ENCODE measurements at places on chromosomes 6 and 20.

DNA sequence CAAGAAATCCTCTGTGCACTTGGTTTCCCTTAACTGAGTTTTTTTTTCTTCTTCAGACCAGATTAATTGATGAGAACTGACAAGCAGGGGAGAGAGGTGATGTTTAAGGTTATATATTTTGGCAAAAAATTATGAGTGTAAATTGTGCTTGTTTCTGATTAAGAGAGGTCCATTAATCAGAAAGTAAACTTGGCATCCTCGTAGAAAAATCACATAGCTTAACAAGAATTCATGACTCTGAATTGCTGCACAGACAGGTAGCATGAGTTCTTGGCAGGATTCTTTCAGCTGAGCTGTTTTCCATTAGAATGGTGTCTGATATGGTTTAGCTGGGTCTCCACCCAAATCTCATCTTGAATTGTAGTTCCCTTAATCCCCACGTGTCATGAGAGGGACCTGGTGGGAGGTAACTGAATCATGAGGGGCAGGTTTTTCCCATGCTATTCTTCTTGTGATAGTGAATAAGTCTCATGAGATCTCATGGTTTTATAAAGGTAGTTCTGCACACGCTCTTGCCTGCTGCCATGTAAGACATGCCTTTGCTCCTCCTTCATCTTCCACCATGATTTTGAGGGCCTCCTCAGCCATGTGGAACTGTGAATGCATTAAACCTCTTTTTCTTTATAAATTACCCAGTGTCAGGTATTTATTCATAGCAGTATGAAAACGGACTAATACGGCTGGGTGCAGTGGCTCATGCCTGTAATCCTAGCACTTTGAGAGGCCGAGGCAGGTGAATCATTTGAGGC lies 34.2 kb upstream of the DDR1 start:
- no peak for DNase-seq

DNA sequence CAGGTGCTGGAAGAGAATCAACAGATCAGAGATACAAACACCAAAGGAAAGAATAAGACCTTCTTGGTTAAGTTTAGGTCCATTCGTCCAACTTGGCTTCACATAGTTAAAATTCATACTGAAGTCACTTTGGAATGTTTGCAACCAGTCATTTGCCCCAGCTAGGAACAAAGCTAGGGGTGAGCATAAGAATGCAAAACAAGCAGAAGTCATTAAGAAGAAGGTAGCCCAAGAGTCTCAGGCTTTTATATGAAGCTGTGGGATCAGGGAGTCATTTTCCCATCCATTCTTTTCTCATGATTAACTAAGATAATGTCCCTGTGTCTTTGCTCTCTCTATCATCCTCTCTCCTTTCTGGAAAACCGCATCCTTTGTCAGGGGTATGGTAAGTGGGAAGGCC lies 51.5 kb upstream of the TMEM170B start:
- no peak for DNase-seq

DNA sequence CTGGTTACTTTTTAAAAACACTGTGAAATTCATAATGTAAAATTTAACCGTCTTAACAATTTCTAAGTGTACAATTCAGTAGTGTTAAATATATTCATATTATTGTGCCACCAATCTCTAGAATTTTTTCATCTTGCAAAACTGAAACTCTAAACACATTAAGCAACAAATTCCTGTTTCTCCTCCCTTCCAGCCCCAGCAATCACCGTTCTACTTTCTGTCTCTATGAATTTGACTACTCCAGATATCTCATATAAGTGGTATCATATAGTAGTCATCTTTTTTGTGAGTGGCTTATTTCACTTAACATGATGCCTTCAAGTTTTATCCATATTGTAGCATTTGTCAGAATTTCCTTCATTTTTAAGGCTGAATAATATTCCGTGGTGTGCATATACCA lies 44.7 kb downstream of the RSPH3 start:
- no peak for DNase-seq

- DNase-seq: no peak
Observed at GRCh38 chr6:15386110-15386755, 140.4 kb downstream of the JARID2 start.

DNA sequence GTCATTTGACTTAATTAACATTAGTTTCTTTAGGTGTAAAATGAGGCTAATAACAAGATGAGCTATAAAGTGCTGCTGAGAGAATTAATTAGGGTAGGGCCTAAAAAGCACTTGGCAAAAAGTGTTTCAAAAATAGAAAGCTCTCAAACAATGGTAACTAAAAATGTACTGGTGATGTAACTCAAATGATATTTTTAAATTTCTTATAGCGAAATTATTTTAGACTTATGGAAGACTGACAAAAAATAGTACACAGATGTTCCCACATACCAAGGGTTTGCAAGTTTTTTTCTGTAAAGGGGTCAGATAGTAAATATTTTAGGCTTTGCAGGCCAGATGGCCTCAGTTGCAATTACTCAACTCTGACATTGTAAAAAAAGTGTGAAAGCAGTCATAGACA lies 190.7 kb upstream of the UFL1 start:
- no peak for DNase-seq

GRCh38 chr6:136639702-136640101 lies 89.5 kb upstream of the MAP7 start:
- DNase-seq: no peak

GRCh38 chr6:30480536-30481156 lies 8.7 kb upstream of the HLA-E start:
- no peak for DNase-seq

DNA sequence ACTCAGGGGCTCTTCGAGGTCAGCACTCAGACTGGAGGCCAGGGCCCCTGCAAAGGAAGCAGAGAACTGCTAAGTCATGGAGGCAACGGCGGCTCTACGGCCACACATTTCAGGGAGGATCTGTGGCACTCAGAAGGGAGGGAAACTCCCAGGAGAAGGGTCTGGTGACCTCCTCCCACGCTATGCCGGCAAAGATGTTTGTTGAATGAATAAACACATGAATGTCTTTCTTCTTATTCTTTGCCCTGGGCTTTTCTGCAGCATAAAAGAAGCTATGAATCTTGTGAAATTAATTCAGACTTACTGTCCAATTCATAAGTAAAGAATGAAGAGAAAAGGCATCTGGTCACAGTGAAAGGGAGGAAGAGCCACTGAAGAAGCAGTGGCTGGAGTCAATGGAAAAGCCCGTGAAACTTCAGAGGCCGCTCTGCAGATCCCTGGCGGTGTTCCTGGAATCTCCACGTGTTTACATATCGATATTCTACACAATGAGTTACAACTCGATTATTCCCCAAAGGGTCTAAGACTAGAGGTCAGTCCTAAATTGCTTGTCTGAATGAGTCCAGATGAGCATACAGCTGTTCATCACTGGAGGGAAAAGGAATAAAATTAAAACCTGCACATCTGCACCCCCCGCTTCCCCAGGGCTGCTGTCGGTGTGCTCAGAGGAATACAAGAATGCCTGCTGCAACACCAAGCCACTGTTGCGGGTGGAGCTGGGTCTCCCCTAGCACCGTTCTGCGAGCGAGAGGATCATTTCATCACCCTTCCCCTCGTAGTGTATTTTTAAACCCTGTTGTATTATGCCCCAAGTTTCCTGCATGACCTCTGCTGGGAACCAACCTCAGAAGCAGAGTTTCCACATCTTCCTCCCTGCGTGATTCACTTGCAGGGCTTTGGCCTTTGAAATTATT lies 25.6 kb downstream of the INSM1 start:
- no peak for DNase-seq

Measured in BE2C (cell line).